ENCODE measurements at places on chromosomes 3 and 15.

GRCh38 chr3:28267984-28268849, 26.8 kb downstream of the CMC1 start:
- no peak for DNase-seq

GRCh38 chr3:105103139-105103538, 263.6 kb upstream of the ALCAM start:
- DNase-seq: no peak

GRCh38 chr3:152087153-152087552, 181.6 kb upstream of the MBNL1 start:
- DNase-seq: no peak

GRCh38 chr15:99424978-99425656, 140.7 kb upstream of the MEF2A start:
- DNase-seq: peak; percentile 51

DNA sequence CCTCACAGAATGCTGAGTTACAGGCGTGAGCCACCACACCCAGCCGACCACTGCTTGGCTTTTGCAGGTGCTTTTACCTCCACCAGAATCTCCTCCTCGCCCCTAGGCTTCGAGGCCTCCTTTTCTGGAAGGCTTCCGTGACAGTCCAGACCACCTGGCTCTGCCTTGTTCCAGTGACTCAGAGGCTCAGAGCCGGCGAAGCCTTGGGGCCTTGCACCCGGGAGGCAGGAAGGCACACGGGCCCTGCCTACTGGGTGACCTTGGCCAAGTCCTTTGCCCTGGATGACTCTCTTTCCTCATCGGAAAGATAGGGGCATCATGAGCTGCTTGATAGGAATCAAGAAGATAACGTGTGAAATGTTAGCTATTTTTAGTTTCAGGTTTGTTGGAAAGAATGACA, 31.3 kb upstream of the FURIN start:
- DNase-seq: no peak

DNA sequence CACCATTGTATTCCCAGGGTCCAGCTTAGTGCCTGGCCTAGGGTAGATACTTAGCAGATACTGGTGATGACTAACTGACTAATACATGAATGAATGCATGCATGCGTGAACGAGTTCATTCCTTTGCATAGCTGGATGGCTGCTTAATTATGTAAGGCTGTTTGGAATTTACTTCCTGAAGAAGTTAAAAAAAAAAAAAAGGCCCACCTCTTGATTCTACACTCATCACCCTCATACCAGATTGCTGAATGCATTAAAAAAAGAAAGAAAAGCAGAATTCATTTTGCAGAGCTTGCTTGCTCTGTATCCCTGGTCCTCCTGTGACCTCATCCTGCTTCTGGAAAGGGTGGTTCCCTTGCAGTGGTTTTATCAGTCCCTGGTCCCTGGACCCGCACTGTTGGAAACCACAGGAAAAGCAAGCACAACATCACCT, 277.6 kb upstream of the CFAP20DC start:
- DNase-seq: no peak

- no peak for DNase-seq
These were observed 81.8 kb downstream of the ALCAM start for GRCh38 chr3:105448338-105448982.

GRCh38 chr3:117322866-117323265, 613.3 kb downstream of the TUSC7 start:
- DNase-seq: no peak

GRCh38 chr15:75923756-75924155, 20.1 kb downstream of the FBXO22 start:
- peak; percentile 22 for DNase-seq

DNA sequence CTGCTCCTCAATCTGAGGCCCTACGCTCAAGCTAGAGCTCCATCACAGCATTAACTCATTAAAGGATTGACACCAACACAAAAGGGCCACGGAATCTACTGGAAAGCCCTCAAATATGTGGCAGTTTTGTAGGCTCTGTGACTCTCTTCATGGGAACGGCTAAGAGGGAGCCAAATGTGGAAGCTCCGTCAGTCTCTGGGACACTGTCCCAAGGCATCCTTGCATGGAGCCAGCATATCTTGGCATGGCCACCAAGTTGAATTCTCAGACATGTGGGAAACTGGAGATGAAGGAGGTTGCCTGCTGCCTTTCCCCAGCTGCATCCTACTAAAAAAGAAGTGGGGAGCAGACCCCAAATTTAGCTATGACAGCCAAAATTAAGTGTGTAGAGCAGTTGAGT, 296.9 kb downstream of the NTRK3 start:
- no peak for DNase-seq

DNA sequence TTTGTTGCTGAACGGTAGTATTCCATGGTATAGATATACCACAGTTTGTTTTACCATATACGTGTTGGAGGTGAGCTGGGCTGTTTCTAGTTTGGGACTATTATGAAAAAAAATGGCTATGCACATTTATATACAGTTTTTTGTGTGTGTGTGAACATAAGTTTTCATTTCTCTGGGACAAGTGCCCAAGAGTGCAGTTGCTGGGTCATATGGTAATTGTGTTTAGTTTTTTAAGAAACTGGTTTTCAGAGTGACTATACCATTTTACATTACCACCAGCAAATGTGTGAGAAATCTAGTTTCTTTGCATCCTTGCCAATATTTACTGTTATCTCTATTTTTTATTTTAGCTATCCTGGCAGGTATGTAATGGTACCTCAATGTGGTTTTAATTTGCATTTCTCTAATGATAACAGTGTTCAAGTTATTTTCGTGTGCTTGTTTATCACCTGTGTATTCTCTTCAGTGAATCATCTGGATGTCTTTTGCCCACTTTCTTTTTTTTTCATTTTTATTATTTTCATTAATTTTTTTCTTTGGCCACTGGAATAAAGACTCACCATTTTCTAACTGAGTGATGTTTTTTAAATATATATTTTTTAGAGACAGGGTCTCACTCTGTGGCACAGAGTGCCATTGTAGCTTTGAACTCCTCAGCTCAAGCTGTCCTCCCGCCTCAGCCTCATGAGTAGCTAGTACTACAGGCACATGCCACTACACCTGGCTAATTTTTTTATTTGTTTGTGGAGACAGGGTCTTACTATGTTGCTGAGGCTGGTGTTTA, 75.3 kb downstream of the ZNF609 start:
- no peak for DNase-seq

DNA sequence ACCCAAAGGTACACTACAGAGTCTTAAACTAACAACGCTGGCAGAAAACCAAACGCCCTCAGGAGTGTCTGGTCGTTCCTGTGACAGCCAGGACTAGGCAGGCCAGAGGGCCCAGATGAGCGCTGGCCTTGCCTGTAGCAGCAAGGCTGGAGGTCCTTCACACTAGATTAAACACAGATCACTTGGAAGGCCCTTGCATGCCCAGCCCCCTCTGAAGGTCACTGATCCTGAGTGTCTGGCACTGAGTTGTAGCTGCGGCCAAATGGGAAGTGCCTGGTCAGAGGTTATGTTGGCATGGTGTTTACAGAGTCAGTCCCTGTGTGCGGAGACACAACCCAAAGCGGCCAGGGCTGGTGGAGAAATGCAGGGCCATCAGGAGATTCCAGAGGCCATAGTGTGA, 58.9 kb downstream of the ZNF621 start:
- DNase-seq: no peak

DNA sequence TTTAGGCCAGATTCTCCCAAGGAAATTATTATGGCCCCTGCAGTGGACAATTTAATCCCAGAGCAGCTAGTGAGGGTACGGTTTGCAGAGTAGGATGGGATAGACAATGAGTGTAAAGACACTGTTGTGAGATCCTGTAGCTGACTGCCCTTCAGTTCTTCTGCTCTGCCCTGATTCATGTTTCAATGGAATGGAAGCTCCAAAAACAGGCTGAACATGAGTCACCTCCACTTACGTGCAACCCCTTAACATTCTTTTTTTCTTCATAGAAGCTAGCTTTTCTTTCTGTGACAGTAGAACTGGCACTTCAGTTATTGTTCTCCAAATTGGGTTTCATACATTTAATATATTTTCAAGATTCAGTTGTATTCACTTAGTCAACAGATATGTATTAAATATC, 32.1 kb downstream of the CLDN18 start:
- DNase-seq: no peak

DNA sequence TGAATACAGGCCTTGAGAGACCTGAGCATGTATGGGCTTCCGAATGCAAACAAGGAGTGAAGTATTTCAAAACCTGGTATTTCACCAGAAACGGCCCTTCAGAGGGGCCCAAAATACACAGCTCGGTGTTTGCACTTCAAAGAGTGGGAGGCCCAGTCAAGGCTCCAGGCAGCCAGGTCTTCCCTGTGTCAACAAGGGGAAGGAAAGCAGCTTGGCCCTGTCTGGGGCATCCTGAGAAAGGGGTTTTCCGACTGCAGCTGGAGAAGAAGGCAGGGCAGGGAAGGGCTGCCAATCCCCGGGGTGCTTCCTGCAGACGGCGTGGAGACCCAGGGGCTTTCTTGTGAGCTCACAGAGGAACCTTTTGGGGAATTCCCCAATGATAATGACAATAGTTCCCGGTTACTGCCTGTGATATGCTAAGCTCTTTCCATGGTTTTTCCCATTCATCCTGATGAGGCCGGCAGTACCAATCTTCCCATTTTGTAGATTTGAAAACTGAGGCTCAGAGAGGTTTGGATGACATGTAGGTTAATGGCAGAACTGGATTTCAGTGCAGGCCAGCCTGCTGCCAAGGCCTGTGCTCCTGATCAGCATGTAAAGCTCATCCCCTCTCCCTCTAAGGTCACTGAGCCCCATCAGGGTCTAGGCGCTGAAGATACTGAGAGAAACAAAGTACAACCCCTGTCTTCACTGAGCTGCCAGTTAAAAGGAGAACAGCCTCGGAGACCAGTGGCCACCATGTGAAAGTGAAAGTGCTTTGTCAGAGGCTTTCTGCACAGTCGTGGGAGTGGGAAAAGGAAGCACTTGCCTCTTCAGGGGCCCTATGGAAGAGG, 43.0 kb upstream of the TLE3 start:
- DNase-seq: peak; percentile 24

GRCh38 chr3:27680517-27681246, 41.4 kb downstream of the EOMES start:
- DNase-seq: no peak

- DNase-seq: peak; percentile 94
These were observed at the start of gene TMF1 for GRCh38 chr3:69051756-69052471. TSS of gene TMF1 (minus strand) at chr3:69052333. CDS start at chr3:69052086, 247 bp downstream.

DNA sequence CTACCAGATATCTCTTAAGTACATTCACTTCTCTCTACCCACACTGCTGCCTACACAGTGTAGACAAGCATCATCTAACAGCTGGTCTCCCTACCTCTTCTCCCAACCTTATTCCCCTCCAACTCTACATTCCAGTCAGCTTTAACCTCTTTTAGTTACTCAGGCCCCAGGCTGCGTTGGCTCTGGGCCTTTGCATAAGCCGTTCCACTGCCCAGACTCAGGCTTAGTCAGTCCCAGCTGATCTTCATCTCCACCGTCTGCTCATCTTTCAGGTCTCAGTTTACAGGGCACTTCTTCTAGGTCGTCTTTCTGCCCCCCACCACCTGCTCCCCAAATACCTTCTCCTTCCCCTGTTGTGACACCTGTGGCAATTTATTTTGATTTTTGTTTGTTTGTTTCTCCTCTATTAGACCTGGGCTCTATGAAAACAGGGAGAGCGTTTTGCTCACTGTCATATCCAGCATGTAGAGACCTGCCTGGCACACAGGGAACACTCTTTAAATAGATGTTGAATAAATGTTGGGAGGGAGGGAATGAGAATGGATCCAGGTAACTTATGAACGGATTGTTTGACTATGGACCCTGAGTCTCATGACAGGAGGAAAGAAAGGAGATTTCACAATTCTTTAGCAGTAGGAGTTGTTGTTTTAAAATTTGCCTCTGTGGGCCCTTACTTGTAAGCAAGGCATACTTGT, 11.1 kb downstream of the SLC27A2 start:
- no peak for DNase-seq

- no peak for DNase-seq
These were observed 2.5 kb downstream of the EEFSEC start for GRCh38 chr3:128155616-128156360.

GRCh38 chr3:39185959-39186691, 6.3 kb downstream of the XIRP1 start:
- no peak for DNase-seq

- no peak for DNase-seq
These were observed 31.9 kb downstream of the NCK1 start for GRCh38 chr3:136893848-136894443.

- peak; percentile 16 for DNase-seq
These were observed 103.0 kb upstream of the ARHGEF26 start for GRCh38 chr3:154018100-154018696.

- DNase-seq: peak; percentile 7
These were observed 34.0 kb downstream of the ARIH2 start for GRCh38 chr3:48952510-48953118.

- DNase-seq: no peak
These were observed 179.3 kb downstream of the ZPLD1 start for GRCh38 chr3:102614021-102614569.

DNA sequence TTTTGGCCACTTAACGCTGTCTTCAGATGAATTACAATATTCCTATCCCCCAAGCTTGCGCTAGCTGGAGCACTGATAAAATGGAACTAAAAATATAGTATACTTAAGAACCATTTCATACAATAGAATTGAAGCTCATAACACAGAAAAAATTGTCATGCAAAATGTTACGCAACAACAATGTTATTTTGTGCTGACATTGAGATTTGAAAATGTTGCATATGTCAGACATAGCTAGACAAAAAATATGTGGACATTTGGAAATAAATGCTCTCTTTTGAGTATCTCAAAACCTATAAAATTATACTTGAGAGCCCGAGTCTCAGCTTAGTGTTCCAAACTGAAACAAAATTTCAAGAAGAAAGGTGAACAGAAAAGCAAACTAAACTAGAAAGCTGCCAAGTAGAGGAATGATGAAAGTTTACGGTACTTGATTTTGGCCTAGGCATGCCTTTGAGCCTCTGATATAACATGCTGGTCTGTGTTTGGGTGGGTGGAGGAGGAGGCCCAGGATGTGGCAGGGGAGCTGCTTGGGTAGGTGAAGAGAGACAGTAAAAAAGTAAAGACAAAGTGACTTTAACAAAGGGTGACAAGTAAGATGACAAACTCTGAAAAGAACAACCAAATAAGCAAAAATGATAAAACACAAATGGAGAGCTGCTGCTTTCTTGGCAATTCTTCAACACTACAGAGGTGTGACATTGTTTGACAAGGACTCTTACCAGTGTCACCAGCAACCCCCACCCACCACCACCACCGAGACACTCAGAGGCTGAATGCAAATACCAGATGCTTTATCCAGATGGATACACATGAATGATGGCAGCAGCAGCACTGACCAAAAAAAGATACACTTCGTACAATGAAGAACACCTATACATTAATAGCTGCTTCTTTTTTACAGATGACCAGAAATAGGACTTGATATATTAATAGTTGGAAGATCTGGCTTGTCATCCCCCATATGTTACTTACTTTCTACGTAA, 129.3 kb upstream of the FEZF2 start:
- no peak for DNase-seq

DNA sequence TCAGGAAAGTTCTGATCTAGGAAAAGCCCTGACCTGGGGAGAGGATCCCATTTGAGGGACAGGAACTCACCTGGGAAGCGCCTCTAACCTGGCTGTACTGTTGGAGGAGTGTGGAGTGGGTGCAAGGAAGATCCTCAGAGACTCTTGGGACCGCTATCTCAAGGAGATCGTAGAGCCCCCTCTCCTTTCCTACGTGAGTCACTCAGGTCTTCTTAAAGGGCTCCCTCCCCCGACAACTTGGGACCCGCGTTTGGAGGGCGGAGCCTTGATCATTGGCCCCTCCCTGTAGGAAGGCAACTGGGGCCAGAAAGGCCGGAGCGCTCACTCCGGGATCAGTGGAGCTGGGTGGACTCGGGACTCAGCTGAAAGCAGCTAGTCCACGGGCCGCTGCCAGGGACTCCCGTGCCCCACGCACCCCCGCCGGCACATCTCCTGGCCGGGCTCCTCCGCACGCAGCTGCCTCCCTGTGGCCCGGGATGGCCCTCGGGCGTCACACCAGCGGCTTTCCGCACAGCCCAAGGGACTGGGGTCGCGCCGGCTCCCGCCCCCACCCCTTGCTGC, 520 bp downstream of the SLC26A6 start:
- peak; percentile 50 for DNase-seq

Measured in stimulated activated naive CD8-positive, alpha-beta T cell treated with anti-CD3 and anti-CD28 coated beads, Interleukin-15, amount 100 ng/mL, for 72 hours (primary cell).